ENCODE measurements at places on chromosomes 13 and 19.

- no peak for DNase-seq
Observed at GRCh38 chr13:74093691-74094090, 40.5 kb downstream of the KLF12 start.

GRCh38 chr19:36113425-36113824, 1.2 kb downstream of the POLR2I start:
- no peak for DNase-seq

- no peak for DNase-seq
Observed at GRCh38 chr13:46644816-46645215, 91.8 kb downstream of the LRCH1 start.

DNA sequence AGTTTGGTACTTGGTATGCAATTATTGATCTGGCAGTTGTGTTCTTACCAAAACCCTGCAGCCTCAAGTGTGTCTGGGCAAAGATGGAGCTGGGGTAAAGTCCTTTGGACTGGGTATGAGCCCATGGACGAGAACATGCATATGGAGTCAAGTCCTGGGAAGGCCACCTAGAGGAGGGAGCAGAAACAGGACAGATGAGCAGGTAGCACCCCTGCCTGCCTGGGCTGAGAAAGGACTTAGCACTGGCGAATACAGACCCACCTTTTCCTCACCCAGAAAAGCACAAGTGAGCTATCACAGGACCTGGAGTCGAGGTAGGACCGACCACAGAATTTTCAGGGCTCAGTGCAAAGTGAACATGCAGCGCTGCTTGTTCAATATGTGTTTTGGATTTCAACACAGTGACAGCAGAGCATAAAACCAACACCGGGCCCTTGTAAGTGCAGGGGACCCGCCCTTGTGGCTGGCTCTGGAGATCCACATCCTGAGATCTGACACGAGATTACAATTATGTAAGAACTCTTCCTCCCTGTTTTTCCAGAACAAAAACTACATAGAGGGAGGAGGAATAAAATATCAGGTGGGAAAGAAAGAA, 25.9 kb downstream of the IGFL2 start:
- DNase-seq: no peak

GRCh38 chr13:76123548-76123947, 487.4 kb downstream of the LMO7 start:
- no peak for DNase-seq

DNA sequence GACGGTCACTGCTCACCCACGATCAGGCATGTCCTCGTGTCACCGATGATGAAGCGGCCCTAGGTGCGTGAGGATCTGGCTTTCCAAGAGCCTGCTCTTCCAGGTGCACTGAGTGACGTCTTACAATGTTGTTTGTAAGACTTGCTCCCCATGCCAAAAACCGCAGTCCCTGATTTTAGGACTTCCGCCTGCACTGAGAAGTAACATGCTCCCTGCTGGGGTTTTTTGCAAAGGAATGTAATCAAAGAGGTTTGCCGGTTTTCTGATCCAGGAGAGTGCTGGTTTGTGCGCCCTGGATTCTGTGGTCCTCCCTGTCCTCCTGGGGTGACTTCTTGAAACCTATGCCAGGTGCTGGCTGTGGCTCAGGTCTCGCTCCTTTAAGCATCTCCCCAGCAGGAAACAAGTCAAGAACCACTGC, 38.8 kb downstream of the MYO9B start:
- no peak for DNase-seq

GRCh38 chr13:49932066-49932465, 4.1 kb downstream of the SPRYD7 start:
- no peak for DNase-seq

DNA sequence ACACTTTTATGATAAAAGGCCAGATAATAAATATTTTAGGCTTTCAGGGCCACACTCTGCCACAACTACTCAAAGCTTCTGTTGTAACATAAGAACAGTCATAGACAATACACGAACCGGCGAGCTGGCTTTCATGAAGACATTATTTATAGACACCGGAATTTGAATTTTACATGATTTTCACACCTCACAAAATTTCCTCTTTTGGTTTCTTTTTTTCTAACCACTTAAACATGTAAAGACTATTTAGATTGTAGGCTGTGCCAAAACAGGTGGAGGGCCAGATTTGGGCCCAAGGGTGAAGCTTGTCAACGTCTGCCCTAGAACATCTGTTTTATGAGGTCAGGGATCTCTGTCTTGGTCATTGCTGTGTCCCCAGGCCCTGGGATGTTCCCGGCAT, 29.7 kb upstream of the FXYD3 start:
- DNase-seq: no peak

DNA sequence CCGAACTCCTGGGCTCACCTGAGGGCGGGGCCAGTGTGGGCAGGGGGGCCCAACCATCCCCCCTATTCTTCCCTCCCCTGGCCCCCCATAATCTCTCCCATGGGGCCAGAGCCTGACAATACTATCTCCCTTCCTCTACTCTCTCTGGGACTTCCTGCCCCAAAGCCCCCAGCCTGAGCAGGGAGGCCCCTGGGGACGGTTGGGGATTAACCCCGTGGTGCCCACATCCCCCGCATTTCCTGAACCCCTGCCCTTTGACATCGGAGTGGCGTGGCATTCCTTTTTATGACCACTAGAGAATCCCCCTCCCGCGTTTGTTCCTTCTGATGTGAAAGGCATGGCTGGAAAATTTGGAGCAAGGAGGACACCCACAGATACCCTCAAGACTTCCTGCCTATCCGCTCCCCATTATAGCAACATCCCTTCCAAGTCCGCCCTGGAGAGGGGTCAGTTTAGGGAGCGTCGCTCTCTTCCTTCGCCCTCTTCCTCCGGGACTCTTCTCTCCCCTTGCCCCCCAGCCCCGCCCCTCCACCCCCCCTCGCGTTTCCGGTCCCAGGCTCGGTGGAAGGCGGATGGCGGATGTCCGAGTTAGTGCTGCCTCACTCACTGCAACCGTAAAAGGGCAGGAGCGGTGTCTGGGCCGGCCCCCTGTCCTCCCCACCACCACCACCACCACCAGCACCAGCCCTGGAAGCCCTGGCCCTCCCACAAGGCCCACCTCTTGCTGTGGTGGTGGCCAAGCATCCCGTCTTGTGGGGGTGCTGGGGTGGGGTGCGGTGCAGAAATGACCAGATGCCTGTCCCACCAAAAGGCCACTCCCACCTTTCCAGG, 1.8 kb downstream of the VASP start:
- no peak for DNase-seq

DNA sequence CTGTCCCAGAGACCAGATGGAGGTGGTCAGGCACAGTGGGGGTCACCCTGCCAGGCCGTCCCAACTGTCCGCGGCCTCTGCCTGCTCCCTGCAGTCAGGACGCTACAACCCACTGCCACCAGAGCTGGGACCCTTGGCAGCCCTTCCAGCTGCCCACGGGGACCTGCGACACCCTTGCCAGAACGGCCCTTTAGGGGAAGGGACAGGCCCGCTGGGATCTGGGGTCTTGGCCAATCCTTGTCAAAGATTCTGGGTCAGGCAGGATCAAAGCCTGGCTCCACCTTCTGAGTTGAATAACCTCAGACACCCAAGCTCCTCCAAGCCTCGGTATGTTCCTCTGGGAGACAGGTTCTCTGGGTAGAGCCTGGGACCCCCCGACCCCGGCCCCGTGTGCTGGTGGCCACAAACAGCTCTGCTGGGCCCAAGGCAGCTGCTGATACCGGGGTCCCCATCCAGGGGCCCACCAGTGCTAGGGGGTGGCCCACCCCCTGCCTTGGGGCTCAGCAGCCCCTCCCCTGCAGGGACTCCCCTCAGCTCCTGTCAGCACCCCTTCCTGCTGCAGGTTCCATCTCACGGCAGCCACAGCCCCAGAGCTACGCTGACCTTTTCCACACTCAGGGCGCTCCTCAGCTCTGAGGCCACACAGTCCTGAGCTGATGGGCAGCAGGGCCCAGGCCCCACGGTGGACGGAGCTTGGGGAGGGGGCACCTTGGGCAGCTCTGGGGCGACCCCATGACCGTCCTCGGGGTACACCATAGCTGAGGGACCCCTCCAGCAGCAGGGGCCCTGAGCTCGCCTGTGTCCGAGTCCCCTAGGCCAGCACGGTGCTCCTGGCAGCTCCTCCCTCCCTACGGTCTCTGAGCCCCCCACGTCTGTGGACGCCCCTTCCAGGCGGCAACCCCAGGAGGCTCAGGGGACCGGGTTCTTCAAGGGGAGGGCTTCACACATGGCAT, 18.4 kb downstream of the SBNO2 start:
- no peak for DNase-seq

DNA sequence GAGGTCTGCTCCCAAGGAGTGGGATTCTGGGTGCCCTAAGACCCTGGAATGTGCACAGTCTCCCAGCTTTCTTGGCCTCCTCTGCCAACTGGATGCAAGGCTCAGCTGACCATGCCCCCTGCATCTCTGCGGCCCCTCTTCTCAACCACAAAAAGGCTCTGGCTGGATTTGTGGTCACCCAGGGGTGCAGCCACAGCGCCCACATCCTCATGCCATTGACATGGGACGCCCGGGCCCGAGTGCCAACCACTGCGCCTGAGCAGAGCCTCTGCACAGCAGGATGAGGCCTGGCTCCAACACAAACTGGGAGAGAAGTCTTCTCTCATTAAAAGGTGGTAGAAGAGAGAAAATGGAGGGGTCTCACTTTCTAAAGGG, 103.5 kb downstream of the FOXO1 start:
- no peak for DNase-seq

DNA sequence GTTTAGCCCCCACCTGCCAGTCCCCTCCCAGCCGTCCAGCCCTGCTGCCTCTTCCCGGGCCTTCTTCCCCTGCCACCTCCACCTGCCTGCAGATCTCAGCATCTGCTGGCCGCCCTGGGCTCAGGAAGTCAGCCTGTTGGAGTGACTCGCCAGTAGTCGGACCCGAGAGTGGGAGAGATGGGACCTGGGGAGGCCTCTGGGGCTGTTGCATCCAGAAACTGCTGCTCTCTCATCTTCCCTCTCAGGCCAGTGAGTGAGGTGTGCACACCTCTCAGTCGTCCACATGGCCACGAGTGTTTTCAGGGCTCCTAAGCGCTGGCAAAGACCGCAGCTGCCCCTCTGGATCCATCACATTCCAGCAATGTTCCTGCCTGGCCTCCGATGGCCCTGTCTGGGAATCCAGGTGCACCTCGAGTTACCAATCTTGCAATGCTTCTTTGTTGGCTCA, 151.8 kb upstream of the SOX1 start:
- no peak for DNase-seq

DNA sequence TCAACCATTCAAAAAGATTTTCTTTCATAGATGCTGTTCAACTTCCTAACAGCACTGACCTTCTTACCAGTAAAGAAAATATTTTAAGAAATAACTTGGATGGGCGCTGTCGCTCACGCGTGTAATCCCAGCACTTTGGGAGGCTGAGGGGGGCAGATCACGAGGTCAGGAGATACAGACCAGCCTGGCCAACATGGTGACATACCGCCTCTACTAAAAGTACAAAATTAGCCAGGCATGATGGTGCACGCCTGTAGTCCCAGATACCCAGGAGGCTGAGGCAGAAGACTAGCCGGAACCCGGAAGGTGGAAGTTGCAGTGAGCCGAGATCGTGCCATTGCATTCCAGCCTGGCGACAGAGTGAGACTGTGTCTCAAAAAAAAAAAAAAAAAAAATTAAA, 865.7 kb upstream of the SLC10A2 start:
- no peak for DNase-seq

DNA sequence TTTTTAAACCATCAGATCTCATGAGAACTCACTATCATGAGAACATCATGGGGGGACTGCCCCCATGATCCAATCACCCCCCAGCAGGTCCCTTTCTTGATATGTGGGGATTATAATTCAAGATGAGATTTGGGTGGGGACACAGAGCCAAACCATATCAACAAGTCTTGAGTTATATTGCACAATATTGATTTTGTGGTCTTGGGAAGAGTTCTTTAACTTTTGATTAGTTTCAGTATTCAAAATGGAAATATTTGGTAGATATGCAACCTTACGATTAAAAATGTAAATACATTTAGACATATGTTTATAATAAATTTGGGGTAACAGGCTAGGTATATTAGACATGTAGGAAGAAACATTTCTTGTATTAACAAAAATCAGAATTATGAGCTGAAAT, 188.2 kb downstream of the GPC5 start:
- DNase-seq: no peak

Data from frontal cortex (tissue), 4 donors.